ENCODE measurements at places on chromosomes 12 and 14.

GRCh38 chr14:83342590-83342989, 1808.9 kb upstream of the SEL1L start:
- no peak for DNase-seq

- peak; percentile 43 for DNase-seq
Observed at GRCh38 chr12:57840726-57841125, 5.8 kb downstream of the CTDSP2 start.

GRCh38 chr14:54902143-54902520, 494 bp downstream of the GCH1 start:
- no peak for DNase-seq

GRCh38 chr14:99628887-99629618, 15.9 kb upstream of the HHIPL1 start:
- peak; percentile 11 for DNase-seq

DNA sequence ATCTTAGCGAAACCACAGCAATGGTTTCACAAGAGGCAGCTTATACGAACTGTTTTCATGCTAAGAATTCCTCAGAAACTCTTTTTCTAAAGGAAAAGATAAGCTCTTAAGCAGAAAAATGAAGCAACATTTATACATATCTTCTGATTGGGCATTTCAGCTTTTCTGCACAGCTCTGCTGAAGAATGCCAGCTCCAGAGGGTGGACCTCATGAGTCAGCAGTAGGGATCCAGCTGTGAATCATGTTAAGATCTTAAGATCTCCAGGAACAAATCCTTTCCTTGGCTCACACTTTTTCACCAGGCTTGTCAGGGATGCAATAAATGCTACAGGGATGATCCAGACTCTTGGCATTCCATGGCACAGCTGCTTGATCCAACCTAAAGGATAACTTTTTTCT, 477.1 kb upstream of the CCDC196 start:
- DNase-seq, result no peak

DNA sequence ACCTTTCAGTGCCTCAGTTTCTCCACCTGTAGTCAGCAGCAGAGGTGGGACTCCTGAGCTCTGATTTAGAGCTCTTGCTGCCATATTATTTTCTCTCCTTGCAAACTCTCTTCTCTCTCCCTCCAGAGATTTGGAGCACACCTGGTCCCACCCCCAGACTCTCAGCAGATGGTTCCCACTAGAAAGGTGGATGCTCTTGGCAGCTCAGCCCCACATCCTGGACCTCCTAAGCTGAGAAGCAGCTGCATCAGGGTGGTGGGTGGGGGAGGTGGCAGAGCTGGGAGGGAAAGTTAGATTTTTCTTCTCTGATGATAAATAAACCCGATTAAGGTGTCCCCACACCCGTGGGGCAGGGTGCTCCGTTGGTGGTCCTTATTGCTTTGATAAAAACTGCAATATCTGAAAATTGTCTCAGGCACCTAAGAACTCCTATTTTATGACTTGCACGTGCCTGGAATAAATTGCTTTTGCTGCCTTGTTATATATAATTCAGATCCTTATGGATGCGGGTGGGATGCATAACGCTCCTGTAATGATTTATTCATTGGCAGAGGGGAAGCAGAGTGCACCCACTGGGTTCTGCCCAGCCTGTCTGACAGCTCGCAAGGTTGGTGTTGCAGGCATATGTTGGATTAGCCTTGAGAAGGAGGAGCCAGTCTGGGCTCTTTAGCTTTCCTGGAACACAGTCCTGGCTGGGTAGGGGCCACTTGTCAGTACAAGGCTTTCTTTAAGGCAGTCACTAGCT, 214.2 kb downstream of the SUDS3 start:
- DNase-seq, result no peak

- no peak for DNase-seq
Observed at GRCh38 chr14:100383727-100384158, 60.6 kb downstream of the SLC25A47 start.

DNA sequence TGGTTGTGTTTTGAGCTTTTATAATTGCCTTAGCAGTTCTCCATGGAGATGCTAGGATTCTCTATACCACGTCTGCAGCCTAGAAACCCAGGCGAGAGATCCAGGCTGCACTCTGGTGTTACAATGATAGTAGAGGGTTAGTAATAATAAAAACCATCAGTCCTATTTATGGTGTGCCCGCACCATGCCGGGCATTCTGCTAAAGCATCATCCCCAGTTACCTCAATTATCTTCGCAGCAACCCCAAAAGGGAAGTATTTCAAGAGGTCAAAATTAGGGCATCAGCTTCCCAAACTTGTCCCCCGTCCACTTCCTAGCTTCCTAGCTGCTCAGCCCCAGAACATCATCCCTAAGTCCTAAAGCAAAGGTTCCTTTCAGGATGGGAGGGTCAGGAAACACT, 3.2 kb downstream of the SYNE3 start:
- DNase-seq, result no peak

DNA sequence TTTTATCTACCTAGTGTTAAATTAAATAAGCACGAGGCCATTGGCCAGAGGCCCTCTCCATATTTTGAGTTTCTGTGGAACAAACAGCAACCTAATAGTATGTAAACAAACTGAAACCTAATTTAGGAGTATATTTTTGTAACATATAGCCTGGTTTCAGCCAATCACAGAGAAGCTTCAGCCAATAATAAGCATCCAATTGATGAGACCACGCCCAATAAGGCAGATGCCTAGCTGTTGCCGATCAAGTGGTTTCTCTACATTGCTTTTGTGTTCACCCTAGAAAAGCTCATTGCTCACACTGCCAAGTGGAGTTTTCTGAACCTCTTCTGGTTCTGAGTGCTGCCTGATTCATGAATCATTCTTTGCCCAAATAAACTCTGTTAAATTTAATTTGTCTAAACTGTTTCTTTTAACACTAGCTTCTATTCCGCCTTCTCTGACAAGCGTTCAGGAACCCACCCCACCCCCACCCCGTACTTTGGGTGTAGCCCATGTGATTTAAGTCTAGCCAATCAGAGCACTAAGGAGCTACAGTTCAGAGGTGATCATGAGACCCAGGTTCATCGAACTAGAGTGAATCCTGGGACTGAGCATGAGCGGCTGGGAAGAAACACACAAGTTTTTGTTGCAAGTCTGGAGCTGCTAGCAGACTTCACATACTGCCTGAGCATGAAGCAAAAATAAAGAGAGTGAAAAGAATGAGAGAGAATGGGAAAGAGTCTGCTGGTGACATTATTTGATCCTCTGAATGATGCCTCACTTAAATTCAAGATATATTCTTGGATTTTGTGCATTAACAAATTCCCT, 21.5 kb upstream of the LTA4H start:
- DNase-seq, result no peak

GRCh38 chr12:52496590-52497071, 3.6 kb upstream of the KRT6A start:
- peak; percentile 15 for DNase-seq

- no peak for DNase-seq
Observed at GRCh38 chr14:42535397-42535796, 928.7 kb downstream of the LRFN5 start.

- no peak for DNase-seq
Observed at GRCh38 chr12:51472984-51473383, 48.4 kb downstream of the SLC4A8 start.

DNA sequence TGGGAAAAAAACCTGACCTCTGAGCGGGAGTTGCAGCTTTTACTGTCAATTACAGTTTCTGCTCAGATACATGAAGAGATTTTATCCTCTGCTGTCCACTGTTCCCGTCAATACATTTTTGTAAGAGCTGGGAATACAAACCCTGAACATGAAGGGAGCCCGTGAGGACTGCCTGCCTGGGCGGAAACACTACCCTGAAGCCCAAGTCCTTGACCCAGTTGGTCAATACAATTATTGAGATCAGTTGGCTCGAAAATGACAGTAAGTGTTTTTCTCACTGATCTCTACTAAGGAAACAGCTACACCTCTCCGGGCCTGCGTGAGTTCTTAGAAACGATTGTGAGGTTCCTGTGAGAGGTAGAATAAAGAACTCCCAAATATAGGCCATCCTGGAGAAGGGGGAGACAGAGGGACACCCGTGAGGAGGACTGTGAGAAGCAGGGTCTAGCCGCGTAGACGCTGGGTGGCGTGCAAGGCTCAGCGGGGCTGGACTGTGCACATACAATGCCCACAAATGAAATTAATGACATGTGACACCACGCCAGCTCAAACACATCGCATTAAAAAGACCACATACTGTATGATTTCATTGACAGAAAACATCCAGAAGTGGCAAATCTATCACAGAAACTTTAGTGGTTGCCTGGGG, 509.5 kb downstream of the TMEM132D start:
- peak; percentile 23 for DNase-seq

DNA sequence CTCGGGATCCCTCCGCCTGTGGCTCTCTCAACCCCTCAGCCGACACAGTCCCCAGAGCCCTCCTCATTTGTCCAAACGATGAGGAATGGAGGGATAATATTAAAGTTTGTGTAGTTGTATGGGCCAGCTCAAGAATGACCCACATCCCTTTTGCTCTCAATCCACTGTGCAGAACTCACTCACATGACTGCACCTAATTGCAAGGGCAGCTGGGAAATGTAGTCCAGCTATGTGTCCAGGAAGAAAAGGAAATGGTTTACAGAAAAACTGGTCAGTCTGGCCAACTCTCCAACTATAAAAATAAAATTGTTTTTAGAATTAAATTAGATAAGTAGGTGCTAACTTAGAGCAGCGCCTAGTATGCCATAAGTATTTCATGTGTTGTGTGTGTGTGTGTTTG, 66.6 kb downstream of the GALNT8 start:
- no peak for DNase-seq

- DNase-seq, result no peak
Observed at GRCh38 chr14:42277840-42278239, 671.2 kb downstream of the LRFN5 start.

GRCh38 chr14:93379831-93380230, 32.8 kb downstream of the COX8C start:
- DNase-seq, result no peak
